ENCODE measurements at places on chromosomes 16 and 17.
A peak's percentile ranks its signal among the peaks of the same experiment; 100 is the strongest.

- H3K4me1 ChIP-seq, result peaks cover 8% of the 10 kb centered on the region
- H3K36me3 ChIP-seq, result no peaks in the 10 kb centered on the region
- no peak overlapping the region for H3K4me3 ChIP-seq
- no peaks in the 10 kb centered on the region for H3K27me3 ChIP-seq
- no peak overlapping the region for H3K27ac ChIP-seq
Measured at GRCh38 chr17:44942456-44942855, 5.1 kb downstream of the KIF18B start.

- H3K36me3 ChIP-seq, result peaks cover 6% of the 10 kb centered on the region
- no peak overlapping the region for H3K4me3 ChIP-seq
- H3K27me3 ChIP-seq, result no peaks in the 10 kb centered on the region
- no peak for DNase-seq
Measured at GRCh38 chr16:70746708-70747424, 54.1 kb downstream of the VAC14 start.

- no peak for DNase-seq
- no peaks in the 10 kb centered on the region for H3K27me3 ChIP-seq
- H3K4me3 ChIP-seq, result peak overlapping the region; percentile 87
- H3K4me1 ChIP-seq, result peaks cover 60% of the 10 kb centered on the region
- H3K27ac ChIP-seq, result peak overlapping the region; percentile 85
Measured at GRCh38 chr17:67364847-67365737, 1.3 kb downstream of the PSMD12 start.

DNA sequence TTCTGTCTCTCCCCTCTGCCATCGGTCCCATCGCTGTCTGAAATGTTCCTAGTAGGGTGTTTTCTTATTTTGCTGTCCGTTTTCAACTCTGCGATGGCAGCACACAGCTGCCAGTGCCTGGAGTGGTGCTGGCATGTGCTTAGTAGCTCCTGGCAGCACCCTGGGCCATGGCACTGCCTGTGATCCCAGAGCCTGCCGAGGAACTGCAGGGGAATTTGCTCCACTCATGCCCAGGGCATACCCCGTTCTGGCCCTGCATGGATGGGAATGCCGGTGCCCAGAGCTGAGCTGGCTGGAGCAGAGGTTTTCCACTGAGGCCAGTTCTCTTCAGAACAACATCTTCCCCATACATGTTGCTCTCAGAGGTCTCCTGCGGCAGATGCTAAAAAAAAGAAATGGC, 43.1 kb downstream of the GPT2 start:
- no peak for DNase-seq
- no peaks in the 10 kb centered on the region for H3K27me3 ChIP-seq
- no peaks in the 10 kb centered on the region for H3K36me3 ChIP-seq
- no peak overlapping the region for H3K4me3 ChIP-seq
- H3K4me1 ChIP-seq, result peaks cover 7% of the 10 kb centered on the region

DNA sequence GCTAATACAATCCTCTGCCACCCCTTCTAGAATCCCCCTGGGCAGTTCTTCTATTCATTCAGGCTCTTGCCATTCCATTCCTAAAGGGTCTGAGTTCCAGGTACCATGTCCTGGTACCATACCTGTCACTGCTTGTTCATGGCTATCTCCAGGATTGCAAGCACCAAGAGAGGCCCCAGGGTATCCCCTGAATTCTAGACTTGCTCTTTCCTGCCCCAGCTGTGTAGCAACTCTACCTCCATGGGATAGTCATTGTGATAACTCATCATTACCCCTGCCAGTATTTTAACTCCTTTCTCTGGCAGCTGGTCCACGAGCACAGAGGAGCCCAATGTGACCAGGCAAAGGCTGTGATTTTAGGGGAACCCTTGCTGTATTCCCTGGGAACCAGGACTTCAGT, 143.7 kb upstream of the CDH5 start:
- H3K4me1 ChIP-seq, result no peaks in the 10 kb centered on the region
- H3K27ac ChIP-seq, result no peak overlapping the region
- no peaks in the 10 kb centered on the region for H3K27me3 ChIP-seq
- DNase-seq, result no peak

DNA sequence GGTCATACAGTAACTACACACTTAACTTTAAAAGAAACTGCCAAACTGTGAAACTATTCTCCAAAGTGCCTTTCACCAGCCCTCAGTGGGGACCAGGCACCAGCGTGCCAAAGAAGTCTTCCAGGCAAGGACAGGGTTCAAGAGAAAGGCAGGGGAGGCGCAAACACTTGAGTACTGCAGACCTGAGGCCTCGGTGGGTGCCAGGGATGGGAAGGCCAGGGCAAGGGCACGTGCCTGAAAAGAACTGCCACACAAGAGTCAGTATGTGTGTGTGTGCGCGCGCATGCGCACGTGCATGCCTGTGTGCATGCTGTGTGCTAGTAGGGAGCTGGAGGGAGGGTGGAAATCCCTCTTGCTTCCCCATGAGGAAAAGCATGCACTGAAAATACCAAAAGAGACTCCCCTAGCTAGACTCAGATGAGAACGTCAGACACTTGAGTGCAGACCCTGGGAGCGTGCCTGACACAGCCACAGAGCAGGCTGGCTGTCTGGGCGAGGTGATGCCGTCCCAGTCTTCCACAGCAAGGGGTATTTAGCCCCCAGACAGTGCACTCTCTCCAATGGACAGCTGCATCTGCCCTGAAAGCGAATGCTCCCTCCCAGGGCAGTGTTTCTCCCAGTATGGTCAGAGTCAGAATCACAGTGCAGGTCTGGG, 40.1 kb upstream of the GSG1L start:
- no peak for DNase-seq
- no peak overlapping the region for H3K27ac ChIP-seq
- H3K36me3 ChIP-seq, result peaks cover 84% of the 10 kb centered on the region
- peaks cover 10% of the 10 kb centered on the region for H3K4me1 ChIP-seq

DNA sequence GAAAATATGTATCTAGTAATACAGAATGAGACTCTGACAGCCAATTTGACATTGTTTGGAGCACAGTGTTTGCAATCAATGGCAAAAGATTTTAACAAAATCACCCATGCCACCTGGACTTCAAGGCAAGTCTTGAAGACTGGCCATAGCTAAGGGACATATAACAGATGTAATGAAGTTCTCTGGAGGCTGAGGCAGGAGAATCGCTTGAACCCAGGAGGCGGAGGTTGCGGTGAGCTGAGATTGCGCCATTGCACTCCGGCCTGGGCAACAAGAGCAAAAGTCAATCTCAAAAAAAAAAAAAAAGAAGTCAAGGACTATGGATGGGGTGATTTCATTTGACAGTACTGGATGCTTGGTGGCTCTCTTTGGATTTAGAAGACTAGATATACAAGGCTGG, 5.6 kb upstream of the BPTF start:
- no peak overlapping the region for H3K27ac ChIP-seq
- H3K4me3 ChIP-seq, result no peak overlapping the region
- peak; percentile 1 for DNase-seq
- H3K36me3 ChIP-seq, result no peaks in the 10 kb centered on the region
- peaks cover 4% of the 10 kb centered on the region for H3K4me1 ChIP-seq

GRCh38 chr16:66881014-66881417, 701 bp downstream of the PDP2 start:
- H3K36me3 ChIP-seq, result peaks cover 13% of the 10 kb centered on the region
- peak overlapping the region; percentile 88 for H3K4me3 ChIP-seq
- no peaks in the 10 kb centered on the region for H3K27me3 ChIP-seq

- no peaks in the 10 kb centered on the region for H3K4me1 ChIP-seq
- no peak overlapping the region for H3K4me3 ChIP-seq
- no peaks in the 10 kb centered on the region for H3K36me3 ChIP-seq
- DNase-seq, result peak; percentile 28
- H3K27ac ChIP-seq, result no peak overlapping the region
Measured at GRCh38 chr17:51673070-51673469, 412.7 kb downstream of the UTP18 start.

DNA sequence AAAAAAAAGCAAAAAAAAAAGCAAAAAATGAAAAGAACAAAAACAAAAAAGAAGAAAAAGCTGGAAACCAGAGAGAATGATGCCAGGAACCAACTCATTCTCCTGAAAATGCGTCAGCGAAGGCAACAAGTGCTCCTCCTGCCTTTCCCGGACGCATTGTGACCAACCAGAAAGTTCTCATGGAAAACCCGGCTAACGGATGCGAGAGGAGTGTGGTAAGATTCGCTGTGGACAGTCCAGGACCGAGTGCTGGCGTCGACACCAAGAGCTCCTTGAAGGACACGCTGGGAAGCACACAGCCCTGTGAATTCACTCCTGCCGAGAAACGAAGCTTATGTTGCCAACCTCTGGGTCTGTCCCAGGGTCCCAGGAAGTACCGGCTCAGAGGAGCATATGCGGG, 43.4 kb downstream of the METRNL start:
- peaks cover 7% of the 10 kb centered on the region for H3K4me1 ChIP-seq
- DNase-seq, result no peak
- no peak overlapping the region for H3K27ac ChIP-seq
- H3K36me3 ChIP-seq, result no peaks in the 10 kb centered on the region

- no peak overlapping the region for H3K27ac ChIP-seq
- DNase-seq, result no peak
- no peak overlapping the region for H3K4me3 ChIP-seq
- H3K4me1 ChIP-seq, result peaks cover 6% of the 10 kb centered on the region
Measured at GRCh38 chr17:48522031-48522653, 8.7 kb downstream of the HOXB1 start.

- no peaks in the 10 kb centered on the region for H3K4me1 ChIP-seq
- no peak overlapping the region for H3K27ac ChIP-seq
- no peak overlapping the region for H3K4me3 ChIP-seq
- H3K36me3 ChIP-seq, result no peaks in the 10 kb centered on the region
- DNase-seq, result no peak
- H3K27me3 ChIP-seq, result no peaks in the 10 kb centered on the region
Measured at GRCh38 chr17:73489333-73489732, 154.9 kb downstream of the SDK2 start.

- no peaks in the 10 kb centered on the region for H3K4me1 ChIP-seq
- no peaks in the 10 kb centered on the region for H3K27me3 ChIP-seq
- H3K36me3 ChIP-seq, result no peaks in the 10 kb centered on the region
- DNase-seq, result no peak
Measured at GRCh38 chr16:79560318-79560717, 40.2 kb downstream of the MAF start.

DNA sequence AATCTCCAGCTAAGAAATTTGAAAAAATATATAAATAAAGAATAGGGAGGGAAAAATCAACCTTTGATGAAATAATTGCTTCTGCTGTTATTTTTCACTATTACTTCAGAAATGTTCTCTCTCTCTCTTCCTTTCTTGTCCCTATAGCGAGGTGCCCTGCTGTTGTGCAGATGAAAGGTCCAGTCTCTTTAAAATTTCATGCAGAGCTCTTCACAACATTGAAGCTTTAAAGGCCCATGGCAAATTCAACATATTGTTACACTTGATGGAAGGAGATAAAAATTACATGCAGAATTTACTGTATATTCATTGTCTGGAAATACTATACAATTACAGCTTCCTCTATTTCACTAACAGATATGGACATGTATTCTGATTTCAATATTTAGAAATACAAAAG, 86.4 kb upstream of the PSMD7 start:
- H3K27ac ChIP-seq, result no peak overlapping the region
- no peaks in the 10 kb centered on the region for H3K4me1 ChIP-seq
- no peak for DNase-seq
- H3K4me3 ChIP-seq, result no peak overlapping the region

GRCh38 chr17:19242323-19242722, 5.2 kb downstream of the EPN2 start:
- peak overlapping the region; percentile 66 for H3K27ac ChIP-seq
- no peak for DNase-seq
- no peaks in the 10 kb centered on the region for H3K27me3 ChIP-seq
- H3K4me1 ChIP-seq, result peaks cover 90% of the 10 kb centered on the region

DNA sequence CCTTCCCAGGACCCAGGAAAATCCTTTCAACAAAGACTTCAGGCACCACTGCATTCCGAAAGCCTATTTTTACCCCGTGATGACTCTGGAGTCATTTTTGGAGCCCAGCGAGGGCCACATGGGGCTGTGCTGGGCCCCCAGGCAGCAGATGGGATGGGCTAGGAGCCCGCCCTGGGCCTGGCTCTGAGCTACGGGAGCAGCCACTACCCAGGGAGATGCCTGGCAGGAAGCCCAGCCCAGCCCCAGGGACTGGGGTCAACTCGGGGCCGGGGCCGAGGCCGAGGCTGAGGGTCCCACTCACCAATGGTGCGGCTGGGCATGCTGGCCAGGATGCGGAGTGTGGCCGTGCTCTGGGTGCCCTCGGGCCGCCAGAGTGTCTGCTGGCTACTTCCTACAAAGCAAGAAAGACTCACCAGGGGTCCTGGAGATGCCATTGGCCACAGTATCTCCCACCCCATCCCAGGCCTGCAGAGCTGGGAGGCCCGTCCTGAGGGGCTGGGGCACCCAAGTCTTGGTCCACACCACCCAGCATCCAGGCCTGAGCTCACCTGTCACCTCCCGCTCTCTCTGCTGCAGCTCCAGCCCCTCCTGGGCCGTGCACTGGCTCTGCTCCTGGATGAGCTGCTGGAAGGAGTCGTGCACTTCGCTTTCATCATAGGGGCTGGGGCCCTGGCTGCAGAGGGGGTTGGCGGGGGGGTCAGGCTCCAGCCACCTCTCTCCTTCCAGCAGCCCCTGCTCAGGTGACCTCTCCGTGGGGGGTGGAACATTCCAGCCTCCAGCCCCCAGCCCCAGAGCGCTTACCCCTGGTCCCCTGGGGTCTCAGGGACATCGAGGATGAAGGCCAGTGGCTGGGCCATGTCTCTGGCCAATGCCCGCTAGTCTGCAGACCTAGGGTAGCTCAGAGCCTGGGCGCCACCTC, 2.3 kb downstream of the TMC6 start:
- H3K36me3 ChIP-seq, result no peaks in the 10 kb centered on the region
- H3K4me1 ChIP-seq, result peaks cover 71% of the 10 kb centered on the region
- H3K4me3 ChIP-seq, result no peak overlapping the region
- peak overlapping the region; percentile 47 for H3K27ac ChIP-seq

- no peaks in the 10 kb centered on the region for H3K4me1 ChIP-seq
- no peak overlapping the region for H3K27ac ChIP-seq
- no peaks in the 10 kb centered on the region for H3K36me3 ChIP-seq
- no peak overlapping the region for H3K4me3 ChIP-seq
Measured at GRCh38 chr16:88478889-88479792, 26.1 kb downstream of the ZFPM1 start.

DNA sequence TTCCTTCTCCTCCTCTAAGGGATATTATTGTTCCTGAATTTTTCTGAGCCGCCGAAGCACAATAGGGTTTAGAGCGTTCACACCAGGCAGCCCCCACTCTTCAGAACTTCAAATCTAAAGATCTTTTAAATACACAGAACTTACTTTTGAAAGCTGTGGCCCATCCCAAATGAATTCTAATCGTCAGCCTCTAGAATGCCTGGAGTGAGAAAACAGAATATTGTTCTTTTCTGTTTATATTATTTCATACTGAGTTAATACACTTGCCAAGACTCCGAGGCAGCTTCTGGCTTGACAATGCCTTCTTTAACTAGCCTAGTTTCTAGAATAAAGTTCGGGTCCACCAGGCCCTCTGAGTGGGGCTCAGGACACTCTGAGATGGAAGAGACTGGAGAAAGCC, 405.6 kb downstream of the WWOX start:
- peaks cover 16% of the 10 kb centered on the region for H3K4me1 ChIP-seq
- H3K27me3 ChIP-seq, result no peaks in the 10 kb centered on the region
- no peaks in the 10 kb centered on the region for H3K36me3 ChIP-seq

GRCh38 chr17:76726776-76727718, at the start of gene METTL23:
Gene METTL23 (plus strand): TSS chr17:76726839. CDS start chr17:76729711, 2,872 bp downstream.
- no peaks in the 10 kb centered on the region for H3K36me3 ChIP-seq
- no peak for DNase-seq
- H3K4me3 ChIP-seq, result peak within 1 kb of the TSS; percentile 80
- peak within 1 kb of the TSS; percentile 99 for H3K27ac ChIP-seq

GRCh38 chr16:85428168-85428898, 184.8 kb upstream of the GSE1 start:
- no peaks in the 10 kb centered on the region for H3K4me1 ChIP-seq
- H3K36me3 ChIP-seq, result no peaks in the 10 kb centered on the region
- no peak overlapping the region for H3K27ac ChIP-seq
- no peak for DNase-seq

Measured in vagina (tissue), 2 donors.